Inflammatory macrophage treated with lipopolysaccharide for 4 hours (primary cell): ENCODE measurements at places on chromosomes 5 and 9.

DNA sequence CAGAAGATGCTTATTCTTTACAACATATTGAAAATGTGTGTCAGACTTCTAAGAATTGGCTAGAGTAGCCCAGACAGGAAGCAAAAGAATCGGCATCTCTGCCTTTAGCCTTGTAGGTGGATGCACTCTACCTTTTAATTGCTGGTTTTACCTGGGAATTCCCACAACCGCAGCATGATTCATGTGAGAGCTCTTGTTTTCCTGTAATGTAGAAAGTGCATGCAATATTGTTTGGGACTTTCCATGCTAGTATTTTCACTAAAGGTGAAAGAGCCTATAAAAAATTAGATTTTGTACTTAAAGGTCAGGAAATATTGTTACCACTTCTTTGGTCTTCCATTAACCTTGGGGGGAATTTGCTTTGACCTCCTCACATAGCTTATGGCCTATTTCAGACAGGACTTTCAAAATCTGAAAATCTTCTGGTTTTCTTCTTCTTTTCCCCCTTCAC, 89.8 kb downstream of the NTRK2 start:
- DNase-seq = no peak

DNA sequence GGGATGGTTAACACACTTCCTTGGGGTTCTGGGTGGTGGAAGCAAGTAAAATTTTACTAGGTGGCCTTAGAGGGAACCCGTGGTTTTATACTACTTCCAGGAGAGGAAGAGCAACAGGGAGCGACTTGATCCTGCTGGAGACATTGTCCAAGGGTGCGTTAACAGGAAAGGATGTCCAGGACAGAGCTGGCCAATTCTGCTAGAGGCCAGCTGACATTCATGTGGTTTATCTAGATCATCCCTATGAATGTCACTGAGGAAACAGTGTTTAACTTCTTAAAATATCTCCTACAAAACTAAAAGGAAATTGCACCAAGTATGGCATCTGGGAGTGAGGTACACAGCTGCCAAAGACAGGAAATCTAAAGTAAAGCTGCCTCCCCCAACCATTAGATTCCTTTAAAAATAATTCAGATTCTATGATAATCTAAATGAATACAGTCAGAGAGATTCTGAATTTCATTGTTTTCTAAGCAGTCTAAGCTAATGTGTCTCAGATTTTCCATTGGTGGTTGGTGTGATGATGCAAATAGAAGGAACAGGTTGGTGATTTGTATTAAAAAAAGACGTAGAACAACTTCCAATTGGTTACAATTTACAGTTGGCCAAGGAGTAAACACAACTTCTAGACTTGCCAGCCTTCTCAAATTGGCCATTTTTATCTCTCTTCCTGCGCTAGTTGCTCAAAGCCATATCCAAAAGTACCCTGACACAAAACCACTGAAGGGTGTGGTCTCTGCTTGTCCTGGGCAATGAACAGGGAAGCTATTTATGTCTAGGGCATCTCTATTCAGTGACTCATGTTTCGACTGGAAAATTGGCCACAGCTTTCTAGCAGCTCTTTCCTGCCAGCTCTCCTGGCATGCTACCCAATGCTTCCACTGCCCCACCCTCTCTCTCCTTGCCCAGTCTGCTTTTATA, 574.7 kb upstream of the MEF2C start:
- DNase-seq = peak; percentile 36

GRCh38 chr9:106616026-106616425, 246.9 kb upstream of the ZNF462 start:
- no peak for DNase-seq

DNA sequence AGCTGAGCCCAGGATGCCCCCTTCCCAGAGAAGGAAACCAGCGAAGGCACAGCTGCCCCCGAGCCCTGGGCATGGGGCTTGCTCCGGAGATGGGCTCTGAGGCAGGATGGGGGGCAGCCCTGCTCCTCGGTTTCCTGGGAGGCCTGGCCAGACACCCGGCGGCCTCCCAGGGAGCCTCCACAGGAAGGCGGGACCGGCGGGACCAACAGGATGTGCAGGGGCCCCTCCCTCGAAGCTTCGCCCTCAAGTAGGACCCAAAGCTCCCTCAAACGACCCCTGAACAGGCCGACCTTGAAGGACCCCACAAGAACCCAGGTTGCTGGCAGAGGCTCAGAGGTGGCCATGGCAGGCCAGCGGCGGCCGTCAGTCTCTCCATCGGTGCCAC, 11.7 kb downstream of the EXD3 start:
- no peak for DNase-seq

DNA sequence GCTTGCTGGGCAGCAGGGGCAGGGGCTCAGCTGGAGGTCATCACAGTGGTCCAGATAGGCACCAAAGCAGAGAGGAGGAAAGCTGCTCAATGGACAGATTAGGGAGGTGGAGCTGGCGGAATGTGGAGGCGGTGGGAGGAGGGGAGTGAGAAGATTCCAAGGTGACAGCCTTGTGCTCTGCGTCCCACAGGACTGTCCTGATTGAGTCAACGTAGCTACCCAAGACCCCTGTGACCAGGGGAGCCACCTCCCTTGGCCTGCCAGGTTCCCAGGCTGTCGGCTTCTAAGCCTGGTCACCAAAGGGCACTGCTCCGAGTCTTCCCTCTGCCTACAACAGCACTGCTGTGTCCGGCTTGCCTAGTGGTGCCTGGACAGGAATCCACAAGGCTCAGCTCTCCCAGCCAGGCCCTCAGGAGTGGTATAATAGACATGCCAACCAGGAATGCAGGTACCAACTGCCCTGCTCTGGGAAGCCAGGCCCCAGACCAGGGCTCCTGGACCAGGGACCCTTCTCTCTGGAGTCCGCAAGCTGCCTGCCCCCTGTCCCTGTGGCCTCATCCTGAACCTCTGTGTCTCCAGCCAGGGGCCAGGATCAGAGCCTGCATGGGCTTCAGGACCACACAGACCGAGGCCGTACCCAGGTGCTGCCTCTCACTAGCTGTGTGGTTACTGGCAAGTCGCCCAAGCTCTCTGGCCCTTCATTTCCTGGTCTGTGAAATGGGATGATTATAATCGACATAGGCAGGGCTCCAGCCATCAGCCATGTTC, 67.9 kb downstream of the STK10 start:
- DNase-seq = no peak

DNA sequence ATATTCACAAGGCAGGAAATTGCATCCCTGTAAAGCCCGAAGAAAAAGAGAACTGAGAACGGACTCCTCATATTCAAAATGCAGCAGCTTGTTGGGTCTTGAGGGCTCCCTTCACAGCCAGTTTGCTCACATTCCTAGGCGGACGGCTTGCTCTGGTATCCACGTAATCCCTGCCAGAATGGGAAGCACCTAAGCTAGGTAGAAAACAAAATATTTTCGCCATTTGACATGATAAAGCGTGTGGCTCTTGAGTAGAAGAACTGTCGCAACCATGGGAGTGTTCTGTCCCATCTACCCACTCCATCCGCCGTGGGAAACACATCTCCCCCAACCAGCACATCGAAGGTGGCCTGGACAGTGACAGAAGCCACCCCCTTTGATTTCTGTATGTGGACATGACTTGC, 183.1 kb downstream of the GAS1 start:
- DNase-seq = peak; percentile 83

DNA sequence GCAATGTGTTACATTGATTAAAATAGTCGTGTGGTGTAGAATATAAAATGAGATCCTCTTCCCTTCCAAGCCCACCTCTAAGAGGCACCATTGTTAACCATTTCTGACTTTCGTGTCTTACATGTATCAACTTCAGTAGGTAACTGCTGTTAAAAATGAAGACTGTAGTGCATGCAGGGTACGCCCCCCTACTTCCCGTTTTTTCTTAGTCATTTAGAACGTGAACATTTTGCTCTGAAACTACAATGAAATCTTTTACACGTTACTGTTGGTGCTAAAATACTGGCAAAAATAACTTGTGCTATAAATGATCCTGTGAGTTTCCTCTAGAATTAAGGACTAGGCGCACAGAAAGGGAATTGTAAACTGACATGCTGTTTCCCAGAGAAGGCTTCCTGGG, 41.5 kb downstream of the WNK2 start:
- DNase-seq = peak; percentile 45

GRCh38 chr5:133926489-133927299, 41.7 kb downstream of the C5orf15 start:
- DNase-seq = no peak

- DNase-seq = peak; percentile 82
These were observed 704 bp downstream of the SUSD1 start for GRCh38 chr9:112174222-112174964.

- peak; percentile 76 for DNase-seq
These were observed 822 bp downstream of the DENND4C start for GRCh38 chr9:19231126-19231903.

DNA sequence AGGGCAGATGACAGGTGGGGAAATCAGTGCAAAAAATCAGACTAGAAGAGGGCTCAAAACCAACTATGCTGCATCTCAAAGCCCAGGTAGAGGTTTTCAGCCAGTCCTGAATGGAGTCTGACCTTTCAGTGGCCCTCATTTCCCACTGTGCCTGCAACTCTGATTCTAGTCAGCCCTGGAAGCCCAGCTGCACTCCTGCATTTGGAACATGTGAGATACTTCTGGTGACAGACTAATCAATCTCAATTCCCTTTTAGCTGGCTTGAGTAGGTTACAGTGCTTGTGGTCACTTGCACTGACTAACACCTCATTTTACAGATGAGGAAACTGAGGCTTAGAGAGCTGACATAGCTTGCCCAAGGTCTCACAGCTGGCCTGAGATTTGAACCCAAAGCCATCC, 7.9 kb upstream of the ACSL6 start:
- no peak for DNase-seq

- no peak for DNase-seq
These were observed 394.5 kb upstream of the EDIL3 start for GRCh38 chr5:84779186-84779585.

GRCh38 chr5:36147681-36148080, 4.0 kb downstream of the LMBRD2 start:
- DNase-seq = no peak

DNA sequence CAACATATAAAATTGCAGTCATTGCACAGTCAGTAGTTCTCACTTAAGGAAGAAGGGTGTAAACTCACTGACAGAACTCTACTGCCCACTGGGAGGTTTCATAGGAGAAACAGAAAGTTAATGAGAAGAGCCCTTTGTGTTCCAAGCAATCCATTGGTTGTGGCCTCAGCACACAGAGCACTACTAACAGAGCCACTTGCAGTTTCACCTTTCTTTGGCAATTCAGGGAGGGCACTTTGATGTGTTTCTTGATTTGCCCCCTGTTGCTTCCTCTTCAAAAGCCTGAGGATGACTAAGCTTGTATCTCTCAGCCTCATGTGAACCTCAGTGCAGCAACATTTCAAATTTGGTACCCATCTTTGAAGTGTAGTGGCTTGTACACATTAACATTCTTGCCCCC, 409.4 kb downstream of the DMRTA1 start:
- DNase-seq = no peak

DNA sequence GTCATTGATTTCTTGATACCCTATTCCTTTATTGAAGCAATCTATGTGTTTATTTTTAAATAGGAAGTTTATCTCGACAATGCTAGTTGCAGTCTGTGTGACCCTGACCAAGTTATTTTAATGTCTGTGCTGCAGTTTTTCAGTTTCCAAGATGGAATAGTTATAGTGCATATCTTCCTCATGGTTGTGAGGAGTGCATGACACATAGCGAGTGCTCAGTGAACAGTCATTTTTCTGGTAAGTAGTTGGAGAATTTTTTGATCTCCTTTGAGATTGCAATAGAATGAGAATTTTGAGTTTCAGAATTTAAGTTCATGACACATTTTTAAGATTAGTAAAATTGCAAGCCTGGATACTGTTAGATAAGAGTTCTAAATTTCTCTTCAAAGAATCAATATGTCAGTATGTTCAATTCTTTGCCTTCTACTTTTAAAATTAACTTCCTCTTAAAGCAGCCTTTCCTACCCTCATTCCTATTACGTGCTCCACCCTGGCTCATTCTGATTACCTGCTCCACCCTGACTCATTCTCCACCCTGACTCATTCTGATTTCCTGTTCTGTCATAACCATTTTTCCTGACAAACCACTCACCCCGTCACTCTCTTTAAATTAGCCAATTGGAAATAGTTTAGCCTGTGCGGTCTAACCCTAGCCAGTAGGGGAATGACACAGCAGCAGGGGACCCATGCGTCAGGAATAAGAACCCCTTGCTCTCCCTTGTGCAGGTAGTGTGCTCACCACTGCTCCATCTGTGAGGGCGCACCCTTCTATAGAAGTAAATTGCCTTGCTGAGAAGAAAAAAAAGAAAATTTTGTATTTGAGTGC, 30.7 kb downstream of the SPIN1 start:
- no peak for DNase-seq

- DNase-seq = no peak
These were observed 32.9 kb upstream of the PSD2 start for GRCh38 chr5:139762615-139763170.

DNA sequence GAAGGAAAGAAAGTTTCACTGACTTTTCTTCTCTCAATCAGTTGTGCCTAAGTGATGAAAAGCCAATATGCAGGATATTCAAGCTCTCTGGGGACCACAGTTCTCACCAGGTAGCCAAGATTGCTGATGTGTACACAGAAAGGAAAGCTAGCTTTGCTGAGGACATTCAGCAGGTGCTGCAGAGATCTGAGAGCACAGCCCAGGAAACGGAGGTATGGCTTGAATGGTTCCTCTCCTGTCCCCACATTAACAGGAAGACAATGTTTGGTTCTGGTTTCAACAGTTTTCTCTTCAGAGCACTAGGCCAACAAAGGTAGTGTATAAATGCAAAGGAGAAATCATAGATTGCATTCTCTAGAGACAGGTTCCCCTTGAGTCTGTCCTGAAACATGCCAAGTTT, 69.6 kb downstream of the PTPDC1 start:
- no peak for DNase-seq

GRCh38 chr5:73596705-73597328, 29.2 kb upstream of the ARHGEF28 start:
- DNase-seq = peak; percentile 47

- DNase-seq = no peak
These were observed 1043.8 kb upstream of the EDIL3 start for GRCh38 chr5:85428426-85428934.

GRCh38 chr5:110880413-110880812, 141.6 kb downstream of the SLC25A46 start:
- no peak for DNase-seq

GRCh38 chr9:72509053-72509452, 12.4 kb upstream of the TMC1 start:
- DNase-seq = peak; percentile 55

DNA sequence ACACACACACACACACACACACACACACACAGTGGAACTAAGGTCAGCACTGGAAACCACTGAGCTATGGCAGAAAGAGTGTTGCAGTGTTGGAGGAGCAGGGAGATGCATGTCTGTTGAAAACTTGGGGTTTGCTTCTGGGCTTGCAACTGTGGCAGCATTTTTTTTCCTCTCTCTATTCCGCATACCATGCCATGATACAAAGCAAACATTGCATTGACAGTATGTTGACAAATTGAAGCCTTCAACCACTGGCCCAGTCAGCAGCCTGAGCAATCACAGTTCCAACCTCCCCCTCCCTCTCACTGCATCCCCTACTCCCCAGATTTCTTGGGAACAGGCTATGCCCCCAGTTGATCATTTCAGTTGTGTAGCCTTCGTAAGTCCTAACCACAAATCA, 478.1 kb upstream of the WWC1 start:
- DNase-seq = no peak
